ENCODE measurements at places on chromosomes 1 and 21.
A peak's percentile ranks its signal among the peaks of the same experiment; 100 is the strongest.

- no peak for DNase-seq
Observed at GRCh38 chr1:174134003-174134659, 25.2 kb upstream of the RABGAP1L start.

DNA sequence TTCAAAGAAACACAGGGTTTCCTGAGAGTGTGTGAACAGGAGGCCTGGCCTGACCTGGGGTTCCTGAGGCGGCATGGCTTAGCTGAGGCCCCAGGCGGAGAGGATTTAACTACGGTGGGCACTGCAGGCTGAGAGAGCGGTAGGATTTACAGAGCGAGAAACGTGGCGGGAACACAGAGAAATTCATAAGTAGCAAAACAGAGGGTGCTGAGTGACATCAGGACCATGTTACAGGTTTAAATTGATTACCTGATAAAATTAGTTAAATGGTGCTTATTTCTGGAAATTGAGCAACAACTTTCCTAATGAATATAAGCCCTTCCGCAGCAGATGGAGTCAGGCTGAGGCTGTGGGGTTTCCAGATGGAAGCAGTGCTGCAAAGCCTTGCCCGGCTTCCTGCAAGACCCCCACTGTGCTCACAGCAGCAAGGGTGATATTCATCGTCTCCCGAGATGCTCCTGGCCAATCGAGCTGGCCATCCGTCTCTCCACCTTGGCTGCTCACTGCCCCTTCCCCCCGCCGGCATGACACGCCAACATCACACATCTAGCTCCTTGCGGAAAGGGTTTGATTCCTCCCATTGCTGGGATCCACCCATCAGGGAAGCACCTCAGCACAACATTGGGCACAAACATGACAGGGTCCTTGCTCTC, 69.4 kb upstream of the MORC3 start:
- no peak for DNase-seq

- no peak for DNase-seq
Observed at GRCh38 chr1:66035616-66036245, 243.0 kb downstream of the PDE4B start.

DNA sequence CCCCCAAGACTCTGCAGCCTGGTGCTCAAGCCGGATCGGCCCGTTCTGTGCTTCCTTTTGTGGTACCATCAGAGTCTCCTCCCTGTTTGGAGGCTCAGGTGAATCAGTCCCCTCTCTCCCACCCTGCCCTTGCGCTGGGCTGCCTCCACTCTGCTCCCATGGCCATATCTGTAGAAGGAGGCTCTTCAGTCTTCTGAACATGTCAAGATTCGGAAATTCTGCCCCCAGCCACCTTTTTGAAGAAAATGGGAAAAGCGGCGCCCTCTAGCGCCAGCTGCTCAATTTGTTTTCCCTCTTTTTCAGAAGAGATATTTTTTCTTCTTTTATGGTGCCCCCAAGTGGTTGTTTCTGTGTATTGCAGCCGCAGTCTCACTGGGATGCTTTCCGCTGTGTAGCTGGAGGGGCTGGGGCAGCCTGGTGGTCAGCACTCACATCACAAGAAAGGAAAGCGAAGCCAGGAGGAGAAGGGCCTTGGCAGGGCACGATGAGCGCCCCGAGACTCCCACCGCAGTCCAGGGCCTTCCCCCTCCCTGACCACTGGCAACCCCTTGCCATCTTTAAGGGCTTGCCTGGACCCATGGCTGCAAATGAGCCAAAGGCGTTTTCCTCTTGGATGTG, 58.4 kb upstream of the CACNA1E start:
- DNase-seq = peak; percentile 36

- no peak for DNase-seq
Observed at GRCh38 chr1:189206617-189207016, 1271.0 kb downstream of the BRINP3 start.

GRCh38 chr1:88935522-88936222, 44.3 kb upstream of the GTF2B start:
- DNase-seq = no peak

DNA sequence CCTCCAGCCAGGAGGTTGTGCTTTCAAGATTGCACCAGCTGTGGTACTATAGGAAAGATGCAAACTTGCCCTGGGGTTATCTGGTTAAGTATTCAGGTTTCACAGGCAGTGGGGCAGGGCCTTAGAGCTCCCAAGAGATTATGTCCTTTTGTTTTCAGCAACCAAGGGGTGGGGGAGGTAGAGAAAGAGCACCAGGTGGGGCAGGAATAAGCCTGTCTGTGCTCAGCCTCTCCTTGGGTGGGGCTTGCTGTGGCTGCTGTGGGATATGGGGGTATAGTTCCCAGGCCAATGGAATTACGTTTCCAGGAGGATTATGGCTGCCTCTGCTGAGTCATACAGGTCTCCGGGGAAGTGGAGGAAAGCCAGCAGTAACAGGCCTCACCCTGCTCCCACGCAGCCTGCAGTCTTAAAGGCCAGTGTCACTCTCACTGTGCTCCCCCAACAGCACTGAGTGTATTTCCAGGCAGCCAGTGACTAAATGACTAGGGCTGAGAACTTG, 508.6 kb downstream of the RWDD3 start:
- peak; percentile 87 for DNase-seq

DNA sequence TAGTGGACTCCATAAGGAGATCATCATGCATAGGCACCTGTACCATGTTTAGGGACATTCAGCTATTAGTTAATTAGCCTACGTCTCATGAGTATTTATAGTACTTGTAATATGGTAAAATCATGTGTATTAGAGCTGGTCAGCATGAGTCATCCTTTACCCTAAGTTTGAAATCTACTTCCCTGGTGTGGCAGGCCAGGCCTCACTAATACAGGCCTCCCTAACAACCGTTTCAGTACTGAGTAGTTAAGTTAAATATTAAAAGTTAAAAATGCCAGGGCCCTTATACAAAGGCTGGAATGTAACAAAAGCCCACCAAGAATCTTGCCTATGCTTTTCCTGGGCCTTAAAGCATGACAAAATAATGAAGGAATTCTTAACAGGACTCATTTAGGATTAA, 356.3 kb upstream of the DPYD start:
- DNase-seq = no peak

GRCh38 chr21:34243562-34243961, 120.2 kb upstream of the KCNE2 start:
- no peak for DNase-seq

- DNase-seq = no peak
Observed at GRCh38 chr1:165795894-165796293, 27.2 kb upstream of the TMCO1 start.

- no peak for DNase-seq
Observed at GRCh38 chr1:219550201-219550600, 62.7 kb downstream of the ZC3H11B start.

DNA sequence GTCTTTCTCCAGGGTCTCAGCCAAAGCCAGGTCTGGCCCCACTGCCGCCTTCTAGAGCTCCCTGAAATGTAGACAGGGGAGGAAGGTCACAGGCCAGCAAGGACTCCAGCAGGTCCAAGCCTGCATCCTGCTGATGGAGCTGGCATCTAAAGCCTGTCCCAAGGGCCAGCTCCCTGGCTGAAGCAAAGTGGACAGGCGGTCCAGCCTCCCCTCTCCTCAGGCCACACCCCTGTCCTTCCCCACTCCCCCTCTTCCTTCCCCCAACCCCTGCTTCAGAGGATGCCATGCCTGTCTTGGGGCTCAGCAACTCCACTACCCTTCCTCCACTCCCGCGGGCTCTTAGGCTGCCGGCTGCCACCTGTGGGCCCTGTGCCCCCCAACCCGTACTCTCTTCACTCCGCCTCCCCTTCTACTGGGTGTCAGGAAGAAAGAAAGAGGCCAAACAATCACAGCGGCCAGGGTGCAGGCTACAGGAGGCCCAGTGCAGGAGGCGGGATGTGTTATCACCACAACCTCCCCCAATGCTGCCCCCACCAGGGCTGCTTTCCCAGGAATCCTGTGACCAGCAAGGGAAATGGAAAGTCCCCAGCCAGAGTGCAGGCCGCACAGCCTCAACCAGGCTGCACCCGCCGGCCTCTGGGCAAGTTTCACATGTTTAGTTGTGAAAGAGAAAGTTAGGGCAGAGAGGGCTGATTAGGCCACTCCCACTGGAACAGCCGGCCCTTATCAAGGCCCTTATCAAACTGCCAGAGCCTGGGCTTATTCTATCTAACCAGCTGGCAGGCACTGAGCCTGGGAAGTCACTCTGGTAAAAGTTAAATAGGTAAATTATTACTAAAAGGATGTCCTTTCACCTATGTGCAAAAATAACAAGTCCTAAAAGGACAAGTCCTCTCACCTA, 34.1 kb downstream of the ACOT7 start:
- DNase-seq = no peak

DNA sequence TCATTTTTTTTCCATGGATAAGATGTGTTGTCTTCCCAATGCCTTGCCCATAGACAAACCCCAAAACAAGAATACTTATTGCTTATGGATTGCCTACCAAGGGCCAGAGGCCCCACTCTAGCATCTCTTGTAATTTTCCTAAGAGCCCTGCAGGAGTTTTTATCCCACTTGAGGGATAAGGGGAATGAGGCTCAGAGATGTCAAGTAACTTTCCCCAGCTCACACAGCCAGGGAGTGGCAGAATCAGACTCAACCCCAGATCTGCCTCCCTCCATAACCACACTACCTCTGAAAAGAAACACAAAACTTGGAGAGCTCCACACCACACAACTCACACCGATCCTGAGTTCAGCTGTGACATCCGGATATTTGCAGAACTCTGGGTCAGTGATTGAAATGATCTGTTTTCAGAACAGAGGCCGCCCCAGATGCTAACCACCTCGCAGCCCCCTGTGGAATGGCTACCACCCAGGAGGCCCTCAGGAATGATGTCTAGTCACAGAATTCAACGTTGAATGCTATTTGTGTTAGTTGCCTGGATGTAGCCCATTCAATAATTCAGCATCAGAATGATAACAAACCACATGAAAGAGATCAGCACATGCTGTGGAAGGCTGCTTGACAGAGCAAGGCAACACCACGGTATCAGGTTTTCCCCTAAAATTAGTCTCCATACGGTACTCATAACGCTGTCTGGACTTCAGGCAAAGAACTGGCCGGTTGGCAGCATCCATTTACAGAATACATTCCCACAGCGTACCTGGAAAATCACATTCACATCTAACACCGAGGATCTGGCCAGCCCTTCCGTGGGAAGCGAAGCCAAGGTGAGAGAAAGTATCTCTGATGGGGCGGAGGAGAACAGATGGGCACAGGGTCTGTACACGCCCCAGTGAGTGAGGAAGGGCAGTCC, 231.9 kb downstream of the TOMM20 start:
- DNase-seq = no peak

- no peak for DNase-seq
Observed at GRCh38 chr1:11977625-11978024, 2.6 kb upstream of the MFN2 start.

- no peak for DNase-seq
Observed at GRCh38 chr1:77245830-77246229, 26.6 kb upstream of the PIGK start.

GRCh38 chr21:33059380-33059841, 10.5 kb upstream of the OLIG1 start:
- DNase-seq = no peak

DNA sequence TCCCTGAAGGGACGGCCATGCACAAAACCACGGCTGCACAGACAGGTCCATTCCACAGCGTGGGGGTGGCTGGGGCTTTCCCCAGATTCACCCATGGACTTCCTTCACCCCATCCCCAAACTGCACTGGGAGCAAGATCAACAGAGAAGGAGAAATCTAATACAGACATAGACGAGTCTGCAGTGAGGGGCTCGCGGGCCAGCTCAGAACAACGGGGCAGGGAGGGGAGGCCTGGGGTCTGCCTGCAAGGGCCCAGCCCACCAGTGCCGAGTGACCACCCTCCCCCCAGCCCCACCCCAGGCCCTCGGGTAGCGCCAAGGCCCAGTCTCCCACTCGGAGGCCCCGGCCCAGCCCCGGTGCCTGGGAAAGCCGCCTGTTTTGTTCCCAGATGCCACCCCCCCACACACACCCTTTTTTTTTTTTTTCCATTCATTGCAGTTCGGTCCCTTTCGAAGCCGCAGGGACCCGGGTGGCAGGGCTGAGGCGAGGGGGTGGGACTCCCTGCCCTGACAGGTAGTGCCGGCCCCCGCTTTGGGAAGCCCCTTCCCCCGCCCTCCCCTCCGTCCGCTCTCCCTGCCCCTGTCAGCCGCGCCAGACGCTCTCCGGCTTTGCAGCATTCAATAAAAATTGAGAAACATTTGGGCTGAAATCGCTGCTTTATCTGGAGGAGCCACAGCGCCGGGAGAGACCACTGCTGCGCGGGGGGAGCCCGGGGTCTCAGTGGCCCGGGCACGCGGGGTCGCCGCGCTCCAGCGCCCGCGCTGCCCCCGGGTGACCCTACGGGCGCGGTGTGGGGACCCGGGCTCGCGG, 543 bp upstream of the EPHB2 start:
- DNase-seq = no peak

- no peak for DNase-seq
Observed at GRCh38 chr1:1215080-1215676, 1.2 kb upstream of the TNFRSF4 start.

DNA sequence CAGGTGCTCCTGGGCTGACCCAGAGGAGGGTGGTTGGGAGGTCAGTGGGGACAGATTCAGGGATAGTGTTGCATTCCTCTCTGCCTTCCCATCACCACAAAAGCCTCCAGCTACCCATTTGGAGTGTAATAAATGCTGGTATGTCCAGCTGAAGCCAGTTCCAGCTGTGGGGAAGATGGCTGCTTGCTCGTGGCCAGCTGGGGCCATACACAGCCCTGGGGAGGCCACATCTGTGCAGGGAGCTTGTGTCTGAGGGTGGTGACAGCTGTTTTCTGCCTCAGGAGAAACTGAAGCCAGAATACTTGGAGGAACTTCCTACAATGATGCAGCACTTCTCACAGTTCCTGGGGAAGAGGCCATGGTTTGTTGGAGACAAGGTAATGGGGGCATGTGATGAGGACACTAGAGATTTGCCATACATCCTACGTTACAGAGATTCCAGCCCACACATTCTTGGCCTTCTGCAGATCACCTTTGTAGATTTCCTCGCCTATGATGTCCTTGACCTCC, 2.7 kb downstream of the GSTM4 start:
- DNase-seq = no peak

- DNase-seq = no peak
Observed at GRCh38 chr1:230948903-230949302, 29.8 kb downstream of the TTC13 start.

- DNase-seq = no peak
Observed at GRCh38 chr1:51071291-51072042, 30.6 kb upstream of the C1orf185 start.

- DNase-seq = no peak
Observed at GRCh38 chr1:113928187-113928930, 765 bp upstream of the HIPK1 start.

GRCh38 chr1:97101509-97101908, 379.9 kb downstream of the PTBP2 start:
- no peak for DNase-seq

Data from NCI-H1436 treated with DMSO at 0.1 percent for 48 hours (cell line).